ENCODE measurements at places on chromosomes 3 and 15. TPM values are rescaled to one million over a fixed set of nuclear protein-coding genes. Genes with fewer than 3 reads are reported as not detected.

The CYP11A1 gene
- total RNA-seq = 0.84 TPM

The SLC51B gene
- total RNA-seq = not detected

The PRSS50 gene
- not detected for total RNA-seq

The CEMIP gene
- 2.7 TPM for total RNA-seq

The KIAA1143 gene
- total RNA-seq = 17.0 TPM

The STARD9 gene
- total RNA-seq = 2.2 TPM

All from bronchus fibroblast of lung (primary cell).